ENCODE measurements at places on chromosomes 7 and 10.

- DNase-seq: no peak
Measured at GRCh38 chr7:41481353-41481752, 221.5 kb downstream of the INHBA start.

DNA sequence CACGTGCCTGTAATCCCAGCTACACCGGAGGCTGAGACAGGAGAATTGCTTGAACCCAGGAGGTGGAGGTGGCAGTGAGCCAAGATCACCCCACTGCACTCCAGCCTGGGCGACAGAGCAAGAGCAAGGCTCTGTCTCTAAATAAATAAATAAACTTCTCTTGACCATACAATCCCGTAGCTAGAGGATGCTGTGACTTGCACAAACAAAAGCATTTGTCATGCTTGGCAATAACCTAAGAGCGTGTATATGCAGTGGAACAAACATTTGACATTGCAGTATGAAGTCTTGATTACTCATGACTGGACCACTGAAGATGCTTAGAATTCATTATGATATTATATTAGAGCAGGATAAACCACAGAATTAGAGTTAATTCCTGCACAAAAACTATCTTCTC, 1.4 kb upstream of the C7orf57 start:
- DNase-seq: no peak

- no peak for DNase-seq
Measured at GRCh38 chr7:105760551-105761447, 115.6 kb downstream of the ATXN7L1 start.

DNA sequence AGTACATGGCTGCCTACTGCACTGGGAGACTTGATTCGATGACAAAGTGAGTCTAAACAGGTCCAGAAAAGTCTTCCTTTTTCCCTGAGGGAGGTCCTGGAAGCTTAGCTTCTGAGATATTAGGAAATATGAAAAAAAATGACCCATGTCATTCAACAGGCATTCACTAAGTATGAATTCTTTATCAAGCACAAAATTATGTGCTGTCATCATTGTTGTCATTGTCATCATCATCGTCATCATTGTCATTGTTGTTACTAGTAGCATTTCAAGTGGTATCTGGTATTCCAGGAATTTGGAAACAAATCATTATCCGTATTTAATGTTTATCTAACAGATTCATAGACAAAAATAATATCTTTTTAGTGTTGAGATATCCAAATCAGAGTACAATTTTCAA, 49.7 kb upstream of the HECTD2 start:
- DNase-seq: no peak

- no peak for DNase-seq
Measured at GRCh38 chr10:93393211-93393610, 88.9 kb downstream of the MYOF start.

DNA sequence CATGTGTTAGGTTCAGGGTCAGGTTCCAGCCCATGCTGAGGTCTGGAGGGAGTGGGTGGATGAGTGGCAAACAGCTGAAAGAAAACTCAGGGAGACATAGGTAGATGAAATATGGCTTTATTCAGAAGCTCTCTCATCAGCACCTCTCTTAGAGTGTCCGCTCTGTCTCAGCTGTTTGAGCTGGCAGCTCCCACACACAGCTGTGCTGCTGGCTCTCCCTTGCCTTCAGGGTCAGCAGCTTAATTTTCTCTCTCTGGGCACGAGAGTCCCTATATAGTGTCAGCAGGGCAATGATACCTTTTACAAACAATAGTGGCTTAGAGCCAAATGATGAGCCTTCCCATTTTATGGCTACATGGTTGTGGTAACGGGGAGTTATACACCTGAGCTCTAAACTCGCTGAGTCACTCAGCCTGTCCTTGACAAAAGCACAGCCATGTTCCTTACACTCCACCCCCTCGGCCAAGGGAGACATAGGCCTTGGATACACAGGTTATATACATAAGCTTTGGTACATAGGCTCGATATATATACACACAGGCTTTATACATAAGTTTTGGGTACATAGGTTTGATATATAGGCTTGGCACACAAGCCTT, 10.4 kb downstream of the RNF133 start:
- no peak for DNase-seq

DNA sequence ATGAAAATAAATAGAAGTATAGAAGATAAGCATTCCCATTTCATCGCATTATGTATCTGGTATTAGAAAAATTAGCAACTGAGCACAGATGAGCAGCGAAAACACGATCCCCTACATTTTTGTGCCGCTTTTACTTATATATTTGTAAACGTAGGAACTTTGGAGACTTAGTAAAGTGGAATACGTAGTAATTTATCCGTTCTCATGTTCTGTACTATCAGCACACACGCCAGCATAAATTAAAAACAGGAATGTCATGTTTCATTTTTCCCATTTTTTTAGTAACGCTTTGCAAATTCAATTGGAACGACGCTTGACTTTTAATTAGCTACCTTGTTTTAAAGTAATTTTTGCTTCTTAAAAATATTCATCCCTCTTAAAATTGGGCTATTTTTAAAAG, 2.4 kb downstream of the ZNRF2 start:
- DNase-seq: no peak

DNA sequence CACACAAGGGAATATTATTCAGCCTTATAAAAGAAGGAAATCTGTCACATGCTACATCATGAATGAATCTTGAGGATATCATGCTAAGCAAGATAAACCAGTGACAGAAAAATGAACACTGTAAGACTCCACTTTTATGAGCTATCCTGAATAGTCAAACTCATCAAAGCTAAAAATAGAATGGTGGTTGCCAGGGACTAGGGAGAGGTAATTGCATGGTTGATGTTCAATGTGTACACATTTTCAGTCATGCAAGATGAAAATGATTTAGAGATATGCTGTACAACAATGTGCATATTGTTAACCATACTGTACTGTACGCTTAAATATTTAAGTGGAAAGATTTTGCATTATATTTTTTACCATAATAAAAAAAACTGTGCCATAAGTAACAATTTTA, 1349.1 kb downstream of the XPNPEP1 start:
- no peak for DNase-seq

DNA sequence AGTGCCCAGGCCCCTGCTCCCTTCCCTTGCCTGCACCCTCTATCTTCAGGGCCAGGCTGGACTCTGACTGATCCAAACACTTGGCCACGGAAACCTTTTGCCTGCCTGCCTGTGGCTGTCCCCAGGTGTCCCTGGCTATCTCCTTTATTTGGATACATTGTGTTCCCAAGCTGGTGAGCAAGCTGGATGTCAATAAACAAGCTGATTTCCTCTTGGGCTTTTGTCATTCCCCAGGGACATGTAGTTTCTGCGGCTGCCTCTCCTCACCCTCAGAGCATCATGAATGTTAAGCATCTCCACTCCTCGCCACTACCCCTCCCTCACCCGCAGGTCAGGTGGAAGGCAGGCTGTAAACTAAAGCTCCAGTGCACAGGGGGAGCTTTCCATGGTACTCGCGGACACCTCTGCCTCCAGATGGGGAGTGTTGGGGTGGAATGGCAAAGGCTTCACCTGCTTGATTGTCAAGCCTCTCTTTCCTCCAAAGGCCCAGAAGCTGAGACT, 6.9 kb downstream of the GHRHR start:
- DNase-seq: no peak

GRCh38 chr7:156082048-156083040, 270.1 kb upstream of the SHH start:
- no peak for DNase-seq

- DNase-seq: no peak
Measured at GRCh38 chr7:127377425-127377824, 15.1 kb downstream of the ZNF800 start.

- no peak for DNase-seq
Measured at GRCh38 chr10:25912866-25913265, 21.2 kb upstream of the MYO3A start.

- DNase-seq: no peak
Measured at GRCh38 chr10:11341283-11341960, 270.0 kb downstream of the USP6NL start.

GRCh38 chr7:26307226-26307625, 15.6 kb downstream of the SNX10 start:
- DNase-seq: no peak

- no peak for DNase-seq
Measured at GRCh38 chr10:91528768-91529167, 104.1 kb downstream of the PPP1R3C start.

DNA sequence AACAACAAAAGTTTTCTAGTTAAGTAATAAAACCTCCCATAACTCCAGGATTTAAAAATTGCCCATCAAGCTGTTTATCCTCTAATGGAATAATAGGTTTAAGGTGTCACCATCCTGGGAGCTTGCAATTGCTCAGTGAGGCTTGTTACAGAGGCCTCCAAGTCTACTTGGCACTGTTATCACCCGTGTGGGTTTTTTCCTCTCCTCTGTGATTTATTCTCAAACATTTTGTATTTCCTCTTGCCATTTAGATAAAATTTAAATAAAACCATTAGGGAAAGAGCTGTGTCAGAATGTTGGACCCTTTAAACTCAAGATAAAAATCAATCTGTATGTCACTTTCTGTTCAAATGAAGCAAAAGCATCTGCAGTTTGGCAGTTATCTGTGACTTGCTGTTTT, 202.6 kb downstream of the GALNT17 start:
- DNase-seq: no peak

DNA sequence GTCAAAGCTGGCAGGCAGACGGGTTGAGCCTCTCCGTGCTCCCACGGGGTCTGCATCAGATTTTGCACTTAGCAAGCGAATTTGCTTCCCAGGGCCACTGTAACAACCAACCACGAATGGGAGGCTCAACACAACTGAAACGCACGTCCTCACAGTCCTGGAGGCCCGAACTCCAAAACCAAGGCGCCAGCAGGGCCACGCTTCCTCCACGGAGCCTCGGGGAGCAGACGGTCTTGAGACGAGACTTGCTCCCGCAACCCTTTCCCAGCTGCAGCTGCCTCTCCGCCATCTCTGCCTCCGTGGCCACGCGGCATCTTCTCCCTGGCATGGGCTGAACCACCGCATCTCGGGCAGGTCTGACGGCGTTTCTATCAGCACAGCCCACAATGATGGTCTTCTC, 30.2 kb upstream of the INSIG1 start:
- no peak for DNase-seq

DNA sequence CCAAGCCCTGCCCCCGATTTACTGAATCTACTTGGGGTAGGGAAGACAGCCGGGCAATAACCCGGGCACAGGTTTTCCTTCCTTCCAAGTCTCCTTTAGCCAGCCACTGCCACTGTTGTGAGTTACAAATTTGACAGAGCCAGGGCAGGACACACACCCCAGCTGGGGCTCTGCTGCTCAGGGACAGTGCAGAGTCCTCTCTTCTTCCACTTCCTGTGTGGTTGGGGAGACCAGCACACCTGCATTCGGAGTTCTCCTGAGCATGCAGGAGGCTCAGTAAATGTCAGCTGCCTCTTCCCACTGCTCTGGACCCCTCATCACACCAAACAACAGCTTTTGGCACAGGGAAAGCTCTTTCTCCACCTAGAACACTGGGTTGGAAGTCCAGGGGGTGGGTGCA, 21.3 kb downstream of the CHST15 start:
- no peak for DNase-seq

- DNase-seq: no peak
Measured at GRCh38 chr7:76326646-76327233, 24.3 kb downstream of the HSPB1 start.

GRCh38 chr10:122703483-122704448, 4.1 kb upstream of the C10orf120 start:
- DNase-seq: peak; percentile 87

DNA sequence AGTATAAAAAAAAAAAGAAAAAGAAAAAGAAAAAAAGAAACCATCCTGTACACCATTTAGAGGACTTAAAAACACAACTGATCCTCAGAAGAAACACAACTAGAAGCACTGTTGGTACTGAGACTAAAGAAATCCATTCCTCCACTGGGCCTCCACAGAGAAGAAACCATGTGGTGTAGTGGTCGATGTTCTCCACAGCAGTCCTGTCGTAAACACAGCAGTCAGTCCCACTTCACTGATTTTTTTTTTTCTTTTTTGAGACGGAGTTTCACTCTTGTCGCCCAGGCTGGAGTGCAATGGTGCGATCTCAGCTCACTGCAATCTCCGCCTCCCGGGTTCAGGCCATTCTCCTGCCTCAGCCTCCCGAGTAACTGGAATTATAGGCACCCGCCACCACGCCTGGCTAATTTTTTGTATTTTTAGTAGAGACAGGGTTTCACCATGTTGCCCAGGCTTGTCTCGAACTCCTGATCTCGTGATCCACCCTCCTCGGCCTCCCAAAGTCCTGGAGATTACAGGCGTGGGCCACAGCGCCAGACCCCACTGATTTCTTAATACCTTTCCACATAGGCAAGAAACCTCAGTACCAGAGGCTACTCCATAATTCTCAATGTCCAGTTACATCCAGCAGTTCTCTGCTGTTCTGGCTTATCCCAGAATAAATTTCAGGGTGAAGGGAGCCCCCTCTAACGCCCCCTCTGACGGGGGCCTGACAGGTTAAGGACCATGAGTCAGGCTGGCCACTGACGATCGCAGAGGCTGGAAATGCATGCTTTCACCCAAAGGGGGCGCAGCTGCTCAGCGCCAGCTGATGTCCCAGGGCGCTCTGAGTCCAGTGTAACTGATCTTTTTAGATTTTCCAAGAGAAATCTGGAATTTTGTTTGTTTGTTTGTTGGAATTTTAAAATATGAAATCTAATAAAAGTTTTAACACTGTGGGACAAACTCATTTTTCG, 24.8 kb upstream of the FFAR4 start:
- peak; percentile 72 for DNase-seq

DNA sequence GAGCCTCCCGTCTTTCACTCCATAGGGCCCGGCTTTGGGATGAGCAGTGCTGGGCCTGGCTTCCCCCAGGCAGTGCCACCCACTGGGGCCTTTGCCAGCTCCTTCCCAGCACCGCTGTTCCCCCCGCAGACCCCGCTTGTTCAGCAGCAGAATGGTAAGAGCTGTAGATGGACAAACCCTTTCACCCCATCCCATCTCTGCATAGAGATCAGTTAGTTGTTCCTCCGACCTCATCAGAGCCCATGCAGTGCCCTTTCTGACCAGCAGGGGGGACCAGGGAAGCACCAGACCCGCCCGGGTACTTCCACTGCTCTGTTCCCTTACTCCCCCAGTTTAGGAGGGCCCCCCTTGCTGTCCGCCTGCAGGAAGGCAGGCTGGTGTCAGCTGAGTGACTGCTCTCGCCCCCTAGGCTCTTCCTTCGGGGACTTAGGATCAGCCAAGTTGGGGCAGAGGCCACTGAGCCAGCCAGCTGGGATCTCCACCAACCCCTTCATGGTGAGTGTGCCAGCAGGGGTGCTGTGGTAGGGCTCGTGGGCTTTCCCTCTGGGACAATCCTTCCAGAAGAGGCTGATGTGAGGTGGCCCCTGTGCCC, 9.8 kb downstream of the SAP25 start:
- DNase-seq: peak; percentile 84

- no peak for DNase-seq
Measured at GRCh38 chr7:137590071-137590755, 246.7 kb upstream of the PTN start.

Measured in endothelial cell (in vitro differentiated cells).